ENCODE measurements at places on chromosomes 5 and 9. TPM values are rescaled to one million over a fixed set of nuclear protein-coding genes. Genes with fewer than 3 reads are reported as not detected.

Gene CCNO
- 0.22 TPM for total RNA-seq

Gene HTR4
- 0.70 TPM for total RNA-seq

Gene LIFR
- 30.9 TPM for total RNA-seq

Gene MEGF10
- 0.32 TPM for total RNA-seq

Gene FBXL7
- 26.2 TPM for total RNA-seq

Gene PCDH12
- 4.9 TPM for total RNA-seq

Gene CDO1
- total RNA-seq: 3.6 TPM

Gene NEUROG1
- total RNA-seq: not detected

Gene NELFB
- total RNA-seq: 37.2 TPM

Gene TERT
- total RNA-seq: not detected

Gene NR5A1
- not detected for total RNA-seq

Gene SHROOM1
- 4.7 TPM for total RNA-seq

Gene DBH
- total RNA-seq: not detected

Gene SVEP1
- 6.7 TPM for total RNA-seq

Gene TLX3
- not detected for total RNA-seq

Gene IL4
- total RNA-seq: not detected

Gene MARCOL
- total RNA-seq: not detected

Gene BTF3
- total RNA-seq: 325 TPM

Gene PCDHGA4
- 15.6 TPM for total RNA-seq

Gene NUTM2G
- not detected for total RNA-seq

Gene STC2
- 6.0 TPM for total RNA-seq

Gene IL31RA
- total RNA-seq: 1.3 TPM

Gene RPL12
- total RNA-seq: 407 TPM

Gene FKTN
- total RNA-seq: 8.8 TPM

Gene UGT3A1
- not detected for total RNA-seq

Gene SLC36A3
- total RNA-seq: not detected

Gene CTXN3
- total RNA-seq: not detected

Gene PCDHGA6
- 11.5 TPM for total RNA-seq

Gene PTTG1
- total RNA-seq: 1.0 TPM

Gene DNM1
- total RNA-seq: 7.3 TPM

Gene NDFIP1
- total RNA-seq: 58.8 TPM

Gene CD14
- 29.6 TPM for total RNA-seq

Gene NSD1
- 53.9 TPM for total RNA-seq

Gene SPATA31A7
- not detected for total RNA-seq

Gene ARSI
- 0.38 TPM for total RNA-seq

Measured in cardiac septum (tissue), 1 donor.